Testis (tissue), 5 donors: ENCODE measurements at places on chromosomes 2 and 18.

GRCh38 chr2:237915576-237915975 lies 51.2 kb upstream of the UBE2F start:
- DNase-seq, result no peak

GRCh38 chr2:180077295-180077906 lies 70.3 kb upstream of the CWC22 start:
- DNase-seq, result no peak

DNA sequence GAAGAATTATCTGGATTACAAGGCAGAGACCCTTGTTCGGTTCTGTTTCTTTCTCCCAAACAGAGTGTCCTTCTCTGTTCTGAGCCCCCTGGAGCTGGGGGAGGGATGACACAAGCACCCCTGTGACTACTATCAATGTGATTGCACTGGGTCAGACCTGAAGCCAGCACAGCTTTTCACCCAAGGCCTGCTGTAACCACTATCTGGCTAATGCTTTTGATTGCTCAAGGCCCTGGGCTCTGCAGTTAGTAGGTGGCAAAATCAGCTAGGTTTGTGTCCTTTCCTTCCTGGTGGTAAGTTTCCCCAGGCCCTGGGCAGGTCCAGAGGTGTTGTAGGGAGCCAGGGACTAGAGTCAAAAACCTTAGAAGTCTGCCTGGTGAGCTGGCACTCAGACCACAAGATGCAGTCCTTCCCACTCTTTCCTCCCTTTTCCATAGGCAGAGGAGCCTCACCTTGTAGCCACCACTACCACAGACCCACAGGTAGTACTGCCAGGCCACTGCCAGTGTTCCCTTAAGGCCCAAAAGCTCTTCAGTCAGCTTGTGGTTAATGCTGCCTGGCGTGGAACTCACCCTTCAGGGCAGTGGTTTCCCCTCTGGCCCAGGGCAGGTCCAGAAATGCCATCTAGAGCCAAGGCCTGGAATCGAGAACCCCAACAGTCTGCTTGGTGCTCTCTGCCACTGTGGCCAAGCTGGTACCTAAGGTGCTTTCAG lies 83.0 kb downstream of the FAM117B start:
- no peak for DNase-seq

DNA sequence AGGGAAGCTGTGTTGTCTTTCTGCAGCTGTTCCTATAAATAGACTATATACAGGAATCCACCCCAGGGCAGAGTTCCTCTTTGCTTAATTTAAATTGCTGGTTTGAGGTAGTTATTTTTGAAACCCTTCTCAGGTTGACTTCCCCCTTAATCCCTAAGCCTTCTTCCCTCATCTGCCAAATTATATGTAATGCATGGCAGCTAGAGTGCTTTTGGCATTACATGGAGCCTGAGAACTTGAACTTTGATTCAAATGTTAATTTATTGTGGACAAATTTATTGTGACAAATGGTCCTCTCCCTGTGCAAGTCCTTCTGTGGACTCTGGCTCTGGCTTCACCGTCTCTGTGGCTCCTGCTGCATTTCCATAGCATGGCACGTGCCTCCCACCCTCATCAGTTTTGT lies 29.2 kb downstream of the MYO1B start:
- no peak for DNase-seq

DNA sequence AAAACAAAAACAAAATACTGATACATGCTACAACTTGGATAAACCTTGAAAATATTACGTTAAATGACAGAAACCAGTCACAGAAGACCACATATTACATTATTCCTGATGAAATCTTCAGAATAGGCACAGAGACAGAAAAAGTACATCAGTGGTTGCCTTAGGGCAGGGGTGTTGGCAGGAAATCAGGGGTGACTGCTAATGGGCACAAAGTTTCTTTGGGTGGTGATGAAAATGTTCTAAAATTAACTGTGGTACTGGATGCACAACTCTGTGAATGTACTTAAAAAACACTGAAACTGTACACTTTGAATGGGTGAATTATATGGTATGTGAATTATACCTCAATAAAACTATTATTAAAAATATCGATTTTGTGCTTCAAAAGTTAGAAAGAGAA lies 16.6 kb downstream of the NCKAP1 start:
- no peak for DNase-seq

- DNase-seq, result no peak
Measured at GRCh38 chr2:33292981-33293595, 183.4 kb upstream of the RASGRP3 start.

GRCh38 chr2:96393989-96394761 lies 58.6 kb downstream of the NCAPH start:
- no peak for DNase-seq

DNA sequence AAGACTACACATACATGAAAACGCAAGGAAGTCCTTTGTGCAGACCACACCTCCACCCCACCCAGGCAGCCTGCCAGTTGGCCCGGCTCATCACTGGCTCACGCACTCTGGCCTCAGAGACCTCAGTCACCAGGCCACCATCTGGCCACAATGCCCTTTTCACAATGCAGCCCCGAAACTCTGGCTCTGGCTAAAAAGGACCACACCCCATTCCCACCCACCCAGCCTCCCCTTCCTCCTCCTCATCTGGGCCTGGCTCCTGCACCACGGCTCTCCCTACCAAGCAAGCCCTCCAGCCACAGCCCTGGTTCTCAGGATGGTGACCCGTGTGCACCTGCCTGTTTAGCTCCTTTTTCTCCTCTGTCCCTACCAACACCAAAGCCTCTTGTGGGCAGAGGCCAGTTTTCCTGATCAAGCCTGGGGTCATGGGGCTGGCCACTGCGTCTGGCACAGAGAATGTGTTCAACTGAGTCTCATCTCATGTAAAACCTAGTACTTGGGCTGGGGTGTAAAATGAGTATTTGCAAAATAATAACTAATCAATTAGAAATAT lies 7.4 kb downstream of the HDAC4 start:
- no peak for DNase-seq

DNA sequence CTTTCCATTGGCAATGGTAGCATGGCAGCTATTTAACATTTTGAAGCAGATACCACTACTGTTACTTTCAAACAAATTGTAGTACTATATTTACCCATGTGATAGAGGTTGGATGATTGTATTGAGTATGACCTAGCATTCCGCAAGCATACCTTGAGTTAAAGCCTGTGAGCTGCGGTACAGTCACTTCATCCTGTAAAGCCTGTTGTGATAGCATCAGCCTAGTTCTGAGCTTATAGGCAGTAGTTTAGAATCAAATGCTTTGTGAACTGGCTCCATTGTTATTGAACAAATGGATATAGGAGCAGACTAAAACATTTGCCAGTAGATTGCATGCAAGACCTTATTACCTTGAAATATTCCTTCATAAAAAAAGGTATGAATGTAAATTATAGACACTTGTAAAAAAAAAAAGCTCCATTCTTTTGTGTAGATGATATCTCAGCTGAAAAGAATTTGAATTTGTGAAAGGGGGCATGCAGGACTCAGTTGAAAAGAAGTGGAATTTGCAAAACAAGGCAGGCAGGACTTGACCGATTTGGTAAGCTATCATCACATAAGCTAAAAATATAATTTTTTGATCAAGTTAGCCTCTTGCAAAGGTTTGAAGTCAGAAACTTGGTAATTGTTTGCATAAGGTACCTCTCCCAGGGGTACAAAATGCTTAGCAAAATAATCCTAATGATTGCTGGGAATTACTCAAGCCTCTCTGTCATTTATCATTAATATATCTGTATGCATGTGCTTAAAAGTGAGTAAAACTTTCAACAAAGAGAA lies 138.5 kb upstream of the ITGA4 start:
- DNase-seq, result no peak

DNA sequence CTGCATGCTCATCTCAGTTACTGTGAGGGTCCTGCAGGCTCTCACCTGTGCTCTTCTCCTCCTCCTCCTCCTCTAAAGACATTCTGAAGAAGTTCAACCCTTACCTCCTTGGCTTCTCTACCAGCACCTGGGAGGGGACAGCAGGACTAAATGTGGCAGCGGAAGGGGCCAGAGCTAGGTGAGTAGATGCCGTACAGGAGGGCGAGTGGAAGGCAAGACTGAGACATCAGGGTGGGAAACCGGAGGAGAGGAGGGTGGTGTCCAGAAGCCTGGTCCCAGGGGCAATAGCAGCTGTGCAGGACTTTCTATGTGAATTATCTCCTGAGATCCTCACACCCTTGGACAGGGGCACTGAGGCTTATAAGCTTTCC lies 124.9 kb downstream of the PLB1 start:
- no peak for DNase-seq

DNA sequence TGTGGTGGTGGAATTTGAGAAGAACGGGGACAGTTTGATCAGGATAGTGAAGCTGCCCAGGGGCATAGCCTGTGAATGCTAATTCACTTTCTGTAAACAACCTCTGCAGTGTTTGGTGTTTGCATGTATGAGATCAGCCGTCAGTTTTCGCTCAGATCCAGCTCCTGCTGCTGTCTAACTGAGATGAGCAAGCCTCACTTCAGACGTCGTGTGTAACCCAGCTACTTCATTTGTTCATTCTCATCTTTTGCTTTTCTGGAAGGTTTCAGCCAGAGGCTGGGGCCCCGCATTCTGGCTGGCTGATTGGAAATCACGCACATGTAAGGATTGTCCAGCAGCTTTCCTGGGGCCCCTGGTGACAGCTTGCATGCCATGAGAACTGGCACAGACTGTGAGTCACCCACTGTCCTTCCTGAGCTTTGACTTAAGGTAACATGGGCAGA lies 48.9 kb downstream of the LDLRAD4 start:
- no peak for DNase-seq

DNA sequence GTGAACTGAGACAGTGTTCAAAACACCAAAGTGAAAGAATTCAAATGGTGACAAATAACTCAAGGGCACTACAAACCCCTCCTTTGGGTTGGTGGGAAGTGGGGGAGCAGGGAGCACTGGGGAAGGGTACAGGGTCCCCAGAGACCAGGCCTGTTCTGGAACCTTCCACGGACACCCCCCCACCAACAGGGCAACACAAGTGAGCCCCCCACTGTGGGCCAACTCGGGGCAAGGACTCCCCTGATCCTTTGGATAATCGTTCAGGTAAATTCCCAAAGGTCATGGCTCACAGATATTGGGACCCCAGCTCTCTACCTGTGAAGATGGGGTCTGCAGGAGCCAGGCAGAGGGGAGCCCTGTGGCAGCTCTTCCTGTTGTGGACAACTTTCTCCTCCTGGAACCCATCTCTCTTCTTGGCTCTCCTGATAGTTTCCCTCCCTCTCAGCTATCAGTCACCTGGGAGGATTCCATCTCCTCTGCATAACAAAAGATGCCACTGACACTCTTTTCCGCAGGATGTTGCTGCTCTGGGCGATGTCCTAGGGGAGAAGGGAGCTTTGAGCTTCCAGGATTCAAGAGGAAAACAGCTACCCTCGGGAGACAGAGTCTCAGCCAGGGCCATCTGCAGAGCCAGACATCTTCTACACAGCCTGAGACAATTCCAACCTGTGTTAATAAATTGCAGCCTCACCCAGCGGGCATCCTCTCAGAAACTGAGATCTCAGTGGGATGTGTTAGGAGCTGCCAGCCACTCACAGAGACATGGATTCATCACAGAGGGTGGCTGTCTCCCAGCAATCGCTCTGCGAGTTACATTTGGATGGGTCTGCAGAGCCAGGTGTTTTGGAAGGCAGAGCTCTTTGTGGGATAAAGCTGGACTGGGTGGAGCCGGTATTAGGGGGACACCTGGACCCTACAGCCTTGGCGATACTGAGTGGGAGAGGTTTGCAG lies 35.4 kb downstream of the MBP start:
- no peak for DNase-seq
